ENCODE measurements at places on chromosomes 3 and 15. TPM values are rescaled to one million over a fixed set of nuclear protein-coding genes. Genes with fewer than 3 reads are reported as not detected.

RTP3 gene
- not detected for total RNA-seq

VPS8 gene
- 285 TPM for total RNA-seq

CTXN2 gene
- 0.63 TPM for total RNA-seq

GP9 gene
- total RNA-seq, result not detected

MYO5C gene
- total RNA-seq, result 2.8 TPM

All from parietal lobe (tissue), 2 donors.